ENCODE measurements at places on chromosomes 16 and 17.

DNA sequence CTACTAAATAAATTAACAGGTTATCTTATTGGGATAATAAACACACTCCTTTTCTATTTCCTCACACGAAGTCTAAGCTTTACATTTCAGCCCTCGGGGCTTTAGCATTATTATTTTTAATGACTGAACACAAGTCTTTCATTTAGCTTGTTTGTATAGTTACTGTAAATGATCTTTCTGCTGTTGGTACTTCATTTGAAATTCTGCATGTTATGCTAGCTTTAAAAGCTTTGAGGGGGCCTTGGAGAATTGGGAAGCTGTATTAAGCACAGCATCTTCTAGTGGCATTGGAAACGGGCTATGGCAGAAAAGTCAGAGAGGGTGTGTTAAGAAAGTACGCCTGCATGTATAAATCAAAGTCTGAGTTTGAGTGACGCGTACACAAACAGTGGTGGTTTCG is 243.7 kb downstream of the FTO start:
- DNase-seq = peak; percentile 19

DNA sequence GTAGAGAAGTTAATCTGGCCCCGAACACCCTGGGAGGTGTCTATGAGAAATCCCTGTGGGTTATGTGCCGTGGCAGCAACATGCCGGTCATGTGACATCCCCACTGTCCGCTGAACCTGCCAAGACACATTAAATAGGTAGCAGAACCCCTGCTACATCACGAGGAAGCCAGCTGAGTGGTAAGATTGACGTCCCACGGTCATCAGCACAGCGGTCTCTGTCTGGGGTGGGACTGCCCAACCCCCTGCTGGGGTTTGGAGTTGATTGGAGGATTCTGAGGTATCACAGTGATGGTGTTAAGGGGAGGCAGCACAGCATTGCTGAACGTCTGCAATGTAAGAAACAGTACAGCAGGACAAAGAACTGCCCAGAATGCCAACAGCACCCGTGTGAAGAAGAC is 2.0 kb downstream of the TMED6 start:
- DNase-seq = no peak

GRCh38 chr17:30344283-30345088 is 10.6 kb upstream of the TMIGD1 start:
- DNase-seq = peak; percentile 42

GRCh38 chr17:42120770-42121769 is at the start of gene KAT2A:
TSS of gene KAT2A (minus strand) at chr17:42121367. CDS start at chr17:42121304, 63 bp downstream.
- peak; percentile 92 for DNase-seq
